GM23338 (cell line): ENCODE measurements at places on chromosomes 3 and 15. TPM values are rescaled to one million over a fixed set of nuclear protein-coding genes. Genes with fewer than 3 reads are reported as not detected.

Gene C3orf80
- 1.0 and 3.0 TPM in 2 replicates for total RNA-seq

- DNase-seq, result no peak
Measured at GRCh38 chr3:152458376-152459117, 189.8 kb downstream of the MBNL1 start.

Gene ZSCAN2
- 63.9 and 93.0 TPM in 2 replicates for total RNA-seq

Gene TMEM158
- 16.9 and 19.6 TPM in 2 replicates for total RNA-seq

DNA sequence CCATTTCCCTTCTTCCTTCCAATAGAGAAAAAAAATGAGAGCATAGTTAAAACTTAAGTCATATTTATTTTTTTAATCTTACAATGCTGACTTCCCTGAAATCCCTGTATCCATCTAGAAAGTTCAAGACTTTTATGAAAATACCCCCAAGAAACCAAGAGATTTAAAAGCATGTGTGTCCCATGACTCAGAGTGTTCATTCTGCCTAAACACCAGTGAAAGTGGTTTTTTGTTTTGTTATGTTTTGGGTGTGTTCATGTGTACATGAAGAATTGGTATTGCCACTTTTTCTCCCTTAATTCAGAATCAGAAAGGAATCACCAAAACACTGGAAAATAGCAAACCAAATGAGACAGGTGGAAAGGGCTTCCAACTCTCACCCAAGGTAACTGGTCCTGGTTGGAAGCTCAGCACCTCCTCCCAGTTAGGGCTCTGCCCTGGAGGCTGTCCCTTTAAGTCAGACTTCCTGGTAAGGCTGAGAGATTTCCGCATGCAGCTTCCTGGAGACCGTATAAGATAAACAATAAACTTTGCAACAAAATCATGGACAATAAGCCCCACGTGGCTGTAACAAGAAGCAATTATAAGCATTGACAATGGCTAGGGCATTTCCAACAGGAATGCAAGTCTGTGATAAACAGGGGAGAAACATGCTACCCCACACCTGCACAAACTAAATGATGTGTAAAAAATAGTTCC is 121.9 kb upstream of the ARHGEF3 start:
- DNase-seq, result peak; percentile 49

DNA sequence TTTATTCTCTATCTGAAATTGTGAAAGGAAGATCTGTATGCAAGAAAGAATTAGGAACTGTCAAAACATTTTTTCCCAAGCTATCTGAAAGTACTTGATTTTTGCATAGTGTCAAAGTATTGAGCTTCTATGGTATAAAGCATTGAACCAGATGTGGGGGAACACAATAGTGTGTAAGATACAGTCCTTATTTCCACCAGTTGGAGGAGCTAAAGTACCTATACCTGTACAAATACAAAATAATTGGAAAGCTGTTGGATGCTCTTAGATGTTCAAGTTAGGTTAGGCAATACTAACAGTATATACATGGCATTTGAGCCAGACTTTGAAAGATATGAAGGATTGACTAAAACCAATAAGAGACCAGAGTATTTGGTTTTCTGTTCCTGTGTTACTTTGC is 148.4 kb downstream of the B3GALNT1 start:
- DNase-seq, result peak; percentile 45

- DNase-seq, result no peak
Measured at GRCh38 chr3:27224197-27224596, 145.0 kb downstream of the NEK10 start.

GRCh38 chr15:87419344-87419743 is 837.2 kb downstream of the NTRK3 start:
- DNase-seq, result no peak

Gene CYP19A1
- not detected in 2 replicates for total RNA-seq

GRCh38 chr3:160081958-160082533 is 93.4 kb downstream of the IL12A start:
- DNase-seq, result no peak

DNA sequence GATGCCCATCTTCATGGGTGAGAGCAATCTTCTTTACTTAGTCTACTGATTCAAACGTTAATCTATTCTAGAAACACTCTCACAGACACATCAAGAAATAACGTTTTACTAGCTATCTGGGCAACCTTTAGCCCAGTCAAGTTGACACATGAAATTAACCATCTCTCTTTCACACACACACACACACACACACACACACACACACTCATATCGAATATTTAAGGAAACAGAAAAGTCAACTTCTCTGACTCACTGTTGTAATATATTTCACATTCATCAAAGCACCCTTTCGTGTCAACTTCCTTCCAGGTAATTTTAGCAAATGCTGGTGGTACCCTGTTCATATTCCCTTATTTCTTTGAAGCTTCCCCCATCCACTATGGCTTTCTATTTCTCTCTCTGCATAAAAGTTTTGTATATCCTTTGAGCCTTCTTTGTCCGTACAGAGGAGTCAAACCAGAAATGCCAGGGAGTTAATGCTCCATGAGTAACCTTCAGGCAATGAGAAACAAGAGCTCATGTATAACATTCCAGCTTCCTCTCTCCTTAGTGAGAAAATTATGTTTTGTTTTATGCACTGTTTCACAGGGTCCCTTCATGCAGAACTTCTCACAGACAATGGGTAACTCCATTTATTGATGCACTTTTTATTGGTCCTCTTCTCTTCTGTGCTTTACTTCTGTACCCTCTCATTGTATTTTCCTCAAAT is 335.5 kb upstream of the CBLB start:
- DNase-seq, result no peak

- DNase-seq, result no peak
Measured at GRCh38 chr15:39108021-39108420, 472.9 kb upstream of the THBS1 start.

- no peak for DNase-seq
Measured at GRCh38 chr3:20057612-20058180, 17.4 kb downstream of the KAT2B start.

GRCh38 chr3:167950212-167950611 is 145.5 kb downstream of the GOLIM4 start:
- DNase-seq, result no peak

Gene SLC26A6
- total RNA-seq, result 79.3 and 96.4 TPM in 2 replicates

DNA sequence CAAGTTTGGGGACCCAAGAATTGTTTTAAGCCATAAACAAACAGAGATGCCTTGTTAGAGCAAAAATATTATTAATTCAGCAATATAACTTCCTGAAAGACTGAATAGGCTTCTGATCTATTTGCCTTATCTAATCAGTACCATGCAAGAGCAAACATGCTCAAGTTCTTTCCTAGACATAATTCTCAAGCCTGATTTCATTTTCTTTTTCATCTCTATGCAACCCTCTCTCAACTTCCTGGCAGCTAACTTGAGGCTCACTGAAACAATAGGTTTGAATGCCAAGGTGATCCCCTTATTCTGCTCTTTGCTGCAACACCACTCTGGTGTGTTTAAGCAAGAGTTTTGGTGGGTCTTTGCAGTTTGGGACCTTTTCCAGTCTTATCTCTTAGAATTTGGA is 230.9 kb upstream of the CD96 start:
- no peak for DNase-seq

DNA sequence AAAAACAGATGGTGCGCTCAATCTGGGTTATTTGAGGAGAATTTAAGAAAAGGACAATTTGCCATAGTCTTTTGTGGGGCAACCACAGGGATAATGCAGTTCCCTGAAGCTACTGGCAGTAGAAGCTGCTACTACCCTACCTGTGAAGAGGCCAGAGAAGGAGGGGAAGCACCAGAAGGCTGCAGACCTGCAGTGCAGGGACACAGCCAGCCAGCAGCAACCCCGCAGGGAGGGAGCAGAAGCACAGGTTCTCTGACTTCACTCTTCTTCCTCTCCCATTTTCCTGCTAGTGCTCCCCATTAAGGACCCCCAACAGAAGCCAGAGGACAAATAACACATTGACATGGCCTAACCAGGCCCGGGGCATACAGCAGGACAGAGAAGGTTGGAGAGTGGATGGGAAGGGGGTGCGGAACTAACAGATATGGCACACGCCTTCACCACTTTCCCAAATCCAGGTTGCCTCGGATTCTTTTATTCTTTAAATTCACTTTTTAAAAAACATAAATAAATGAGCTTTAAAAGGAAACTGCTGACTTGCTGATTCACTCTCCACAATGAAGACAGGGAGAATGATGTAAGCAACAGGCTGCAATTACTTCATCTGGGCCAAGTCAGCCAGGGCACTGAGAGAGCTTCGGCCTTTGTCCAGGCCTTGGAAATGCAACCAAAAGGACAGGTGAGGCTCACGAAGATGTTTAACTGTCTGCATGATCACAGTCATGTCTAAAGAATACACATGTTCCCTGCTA is 30.1 kb downstream of the POPDC2 start:
- DNase-seq, result no peak

Gene FAH
- total RNA-seq, result 20.3 TPM in 2 replicates

Gene NOX5
- 0.03 TPM in 1 of 2 replicates, not detected in the other for total RNA-seq

DNA sequence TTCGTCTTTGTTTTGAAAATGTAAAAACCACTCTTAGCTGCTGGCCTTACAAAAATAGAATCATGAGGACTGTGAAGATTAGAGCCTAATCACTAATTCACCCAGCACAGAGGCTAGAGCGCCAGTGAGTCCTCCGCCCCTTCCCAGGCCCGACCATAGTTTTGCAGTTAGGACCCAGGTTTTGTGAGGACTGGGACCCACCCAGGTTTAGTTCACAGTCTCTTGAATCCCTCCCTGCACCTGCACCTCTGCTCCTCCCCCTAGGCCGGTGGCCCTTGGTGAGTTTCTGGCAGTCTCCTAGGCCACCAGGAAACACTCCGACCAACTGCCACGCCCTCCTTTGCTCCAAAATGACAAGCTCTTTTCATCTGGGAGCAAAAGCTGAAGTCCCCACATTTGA is 136.0 kb upstream of the CCDC54 start:
- DNase-seq, result peak; percentile 31

DNA sequence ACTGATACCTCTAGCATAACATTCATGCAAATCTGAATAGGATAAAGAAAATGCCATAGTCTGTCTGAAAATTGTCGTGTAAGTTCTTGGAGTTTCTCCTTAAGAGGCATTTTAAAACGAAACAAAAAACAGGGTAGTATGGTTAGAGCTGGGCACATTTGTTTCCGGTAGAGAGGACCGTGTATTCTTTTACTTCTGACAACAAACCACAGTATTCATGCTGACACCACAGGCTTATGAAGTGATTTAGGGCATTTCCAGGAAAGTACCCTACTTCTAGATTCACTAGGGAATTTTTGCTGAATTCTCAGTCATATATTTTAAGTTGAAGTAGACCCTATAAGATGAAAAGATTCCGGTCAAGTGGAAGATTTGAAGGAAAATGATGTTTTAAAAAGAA is 541.3 kb downstream of the UNC13C start:
- no peak for DNase-seq

Gene MYL3
- total RNA-seq, result not detected in 2 replicates

- DNase-seq, result no peak
Measured at GRCh38 chr3:187207624-187208023, 10.3 kb downstream of the RTP1 start.

DNA sequence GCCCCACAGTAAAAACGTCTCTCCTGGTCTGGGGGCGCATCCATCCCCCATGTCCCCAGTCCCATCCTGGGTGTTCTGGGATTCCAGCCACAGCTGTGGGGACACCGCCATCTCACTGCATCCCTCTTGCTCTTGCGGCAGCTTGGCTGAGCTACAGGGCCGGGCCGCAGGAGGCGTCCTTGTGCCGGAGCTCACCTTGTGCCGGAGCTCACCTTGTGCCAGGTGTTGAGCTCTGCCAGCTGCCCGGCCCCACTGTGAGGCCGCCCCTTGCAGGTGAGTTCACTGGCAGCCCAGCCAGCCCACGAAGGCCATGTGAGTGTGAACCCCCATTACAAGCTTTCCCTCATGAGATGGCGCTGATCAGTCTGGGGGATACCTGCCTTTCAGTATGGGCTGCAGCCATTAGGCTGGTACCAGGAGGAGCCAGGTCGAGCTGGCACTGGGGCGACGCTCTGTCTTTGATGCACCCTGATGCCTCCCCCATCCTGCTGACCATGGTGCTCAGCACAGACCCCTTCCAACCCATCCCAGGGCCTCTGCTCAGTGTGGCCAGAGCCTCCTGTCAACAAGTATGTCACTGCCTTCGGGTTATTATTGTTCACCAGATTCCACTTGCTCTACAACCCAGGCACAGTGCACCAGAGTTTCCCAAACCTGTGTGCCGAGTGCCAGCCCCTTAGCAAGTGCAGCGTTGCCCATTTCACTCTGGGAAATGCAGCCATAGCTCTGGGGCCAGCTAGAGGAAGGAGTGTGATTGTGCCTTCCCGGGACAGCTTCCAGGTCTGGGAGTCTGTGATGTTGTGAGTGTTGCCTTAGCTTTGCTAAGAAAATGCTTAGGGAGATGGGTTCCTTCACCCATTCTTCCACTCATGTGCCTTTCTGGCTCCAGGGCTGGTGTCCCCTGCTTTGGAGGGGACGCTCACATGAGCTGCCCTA is 105.7 kb downstream of the APBA2 start:
- no peak for DNase-seq

GRCh38 chr3:186643493-186643892 is 3.3 kb downstream of the FETUB start:
- DNase-seq, result peak; percentile 30

- peak; percentile 25 for DNase-seq
Measured at GRCh38 chr3:3080309-3080708, 29.9 kb downstream of the IL5RA start.

- DNase-seq, result peak; percentile 15
Measured at GRCh38 chr3:107235193-107235927, 141.9 kb upstream of the CCDC54 start.

- no peak for DNase-seq
Measured at GRCh38 chr3:81308306-81308705, 453.1 kb downstream of the GBE1 start.

DNA sequence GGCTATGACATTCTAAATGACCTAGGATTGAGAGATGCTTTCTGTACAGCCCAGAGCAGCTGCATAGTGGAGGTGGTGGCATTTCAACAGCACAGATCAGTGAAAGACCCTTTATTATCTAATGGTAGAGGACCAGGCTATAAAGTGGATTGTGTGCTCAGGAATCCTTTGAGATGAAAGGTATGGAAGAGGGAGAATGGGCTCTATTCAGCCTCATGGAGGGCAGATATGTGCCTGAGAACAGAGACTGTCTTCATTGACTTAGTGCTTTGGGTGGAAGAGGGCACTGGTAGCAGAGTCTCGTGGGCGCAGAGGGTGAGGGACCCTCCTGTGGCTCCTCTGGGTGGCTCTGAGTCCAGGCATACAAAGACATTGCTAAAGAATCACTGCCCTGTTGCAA is 130.0 kb upstream of the SLC24A5 start:
- no peak for DNase-seq

DNA sequence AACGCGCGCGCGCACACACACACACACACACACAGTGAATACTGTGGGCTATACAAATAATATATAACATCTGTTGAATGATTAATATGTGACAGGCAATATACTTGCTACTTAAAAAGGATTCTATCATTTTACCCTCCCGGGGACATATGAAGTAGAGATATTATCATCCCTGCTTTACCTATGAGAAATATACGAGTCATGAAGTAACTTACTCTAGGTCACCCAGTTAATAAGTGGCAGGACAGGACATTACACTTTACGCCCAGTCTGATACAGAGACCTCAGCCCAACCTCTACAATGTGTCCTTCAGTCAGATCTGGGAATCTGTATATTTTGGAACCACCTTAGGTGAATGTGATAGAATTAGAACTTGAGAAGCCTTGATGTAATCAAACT is 55.4 kb downstream of the CCDC54 start:
- DNase-seq, result no peak

Gene TSEN2
- total RNA-seq, result 25.8 and 27.7 TPM in 2 replicates
